ENCODE measurements at places on chromosomes 2 and 18. TPM values are rescaled to one million over a fixed set of nuclear protein-coding genes. Genes with fewer than 3 reads are reported as not detected.
A peak's percentile ranks its signal among the peaks of the same experiment; 100 is the strongest.

GRCh38 chr2:241869087-241869961, at the start of gene RTP5:
Gene RTP5 (plus strand): TSS chr2:241869729. CDS start chr2:241869757, 28 bp downstream.
- no peaks in the 10 kb centered on the region for H3K36me3 ChIP-seq
- H3K27ac ChIP-seq = no peak within 1 kb of the TSS
- H3K27me3 ChIP-seq = peaks cover 10% of the 10 kb centered on the region
- no peak for DNase-seq

- DNase-seq = no peak
- H3K36me3 ChIP-seq = no peaks in the 10 kb centered on the region
- H3K27me3 ChIP-seq = peaks cover 34% of the 10 kb centered on the region
- H3K4me3 ChIP-seq = peak within 1 kb of the TSS; percentile 20
- no peak within 1 kb of the TSS for H3K27ac ChIP-seq
- H3K4me1 ChIP-seq = peaks cover 5% of the 10 kb centered on the region
Observed at GRCh38 chr18:79797518-79798345, at the start of gene KCNG2. Gene KCNG2 (plus strand): TSS chr18:79797938. CDS start chr18:79863668, 65,730 bp downstream.

- no peaks in the 10 kb centered on the region for H3K4me1 ChIP-seq
- H3K27me3 ChIP-seq = no peaks in the 10 kb centered on the region
- no peak for DNase-seq
- H3K4me3 ChIP-seq = no peak overlapping the region
- peak overlapping the region; percentile 89 for H3K27ac ChIP-seq
Observed at GRCh38 chr2:105405291-105405690, 6.4 kb upstream of the FHL2 start.

- no peak overlapping the region for H3K27ac ChIP-seq
- H3K36me3 ChIP-seq = no peaks in the 10 kb centered on the region
- no peak for DNase-seq
- H3K4me1 ChIP-seq = no peaks in the 10 kb centered on the region
- no peaks in the 10 kb centered on the region for H3K27me3 ChIP-seq
Observed at GRCh38 chr2:240524963-240525718, 32.6 kb downstream of the ANKMY1 start.

DNA sequence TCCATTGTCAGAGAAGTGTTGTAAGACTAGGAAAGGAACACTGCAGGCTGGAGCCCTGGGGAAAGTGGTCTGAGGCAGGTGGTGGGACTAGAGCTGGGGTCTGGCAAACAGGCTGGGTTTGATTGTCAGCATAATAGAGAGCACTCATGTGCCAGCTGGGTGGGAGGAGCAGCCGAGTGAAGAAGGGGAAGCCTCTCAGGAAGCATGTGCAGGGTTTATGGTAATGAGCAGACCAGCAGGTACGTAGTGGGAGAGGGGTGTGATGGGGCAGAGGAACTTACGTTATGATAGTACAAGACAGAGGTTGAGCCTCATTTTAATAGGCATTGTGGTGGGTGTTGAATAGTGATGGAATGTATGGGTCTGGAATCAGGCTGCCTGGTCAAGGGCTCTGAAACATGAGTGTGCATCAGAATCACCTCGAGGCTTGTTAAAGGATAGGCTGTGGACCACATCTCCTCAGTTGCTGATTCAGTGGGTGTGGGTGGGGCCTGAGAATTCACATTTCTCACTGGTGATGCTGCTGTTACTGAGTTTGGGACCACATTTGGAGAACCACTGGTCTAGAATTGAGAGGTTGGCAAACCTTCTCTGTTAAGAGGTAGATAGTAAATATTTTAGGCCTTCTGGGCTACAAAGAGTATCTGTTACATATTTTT, 1.7 kb upstream of the MGAT5 start:
- no peak for DNase-seq
- no peaks in the 10 kb centered on the region for H3K36me3 ChIP-seq
- H3K4me1 ChIP-seq = peaks cover 15% of the 10 kb centered on the region

- no peaks in the 10 kb centered on the region for H3K27me3 ChIP-seq
- no peaks in the 10 kb centered on the region for H3K36me3 ChIP-seq
- H3K27ac ChIP-seq = no peak overlapping the region
- H3K4me3 ChIP-seq = no peak overlapping the region
- H3K4me1 ChIP-seq = no peaks in the 10 kb centered on the region
- no peak for DNase-seq
Observed at GRCh38 chr2:182391443-182391842, 35.4 kb downstream of the PDE1A start.

DNA sequence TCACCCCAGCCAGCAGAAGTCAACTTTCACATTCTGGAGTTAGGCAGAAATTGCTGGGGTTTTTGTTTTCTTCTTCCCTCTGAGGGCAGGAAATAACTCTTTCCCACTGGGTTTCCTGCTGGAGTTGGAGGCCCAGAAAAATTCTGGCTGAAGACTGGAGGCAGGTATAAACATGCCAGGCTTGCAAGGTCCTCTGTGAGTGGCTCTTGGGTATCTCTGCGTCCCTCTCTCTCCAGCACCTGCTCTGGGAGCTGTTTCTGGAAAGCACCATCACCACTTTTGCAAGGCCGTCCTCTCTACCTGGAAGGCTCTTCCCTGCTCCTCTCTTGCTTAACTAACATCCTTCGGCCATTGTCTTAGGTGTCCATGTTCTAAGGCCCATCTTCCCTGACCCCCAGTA, 91.0 kb downstream of the MCFD2 start:
- no peaks in the 10 kb centered on the region for H3K4me1 ChIP-seq
- no peak overlapping the region for H3K27ac ChIP-seq
- no peaks in the 10 kb centered on the region for H3K36me3 ChIP-seq
- no peak for DNase-seq
- H3K27me3 ChIP-seq = no peaks in the 10 kb centered on the region

- H3K4me3 ChIP-seq = no peak overlapping the region
- no peaks in the 10 kb centered on the region for H3K36me3 ChIP-seq
- H3K27ac ChIP-seq = no peak overlapping the region
- H3K4me1 ChIP-seq = no peaks in the 10 kb centered on the region
- DNase-seq = no peak
Observed at GRCh38 chr2:128372621-128373341, 54.1 kb upstream of the HS6ST1 start.

- H3K4me3 ChIP-seq = no peak overlapping the region
- H3K4me1 ChIP-seq = no peaks in the 10 kb centered on the region
- H3K27me3 ChIP-seq = no peaks in the 10 kb centered on the region
- H3K27ac ChIP-seq = no peak overlapping the region
Observed at GRCh38 chr2:109185338-109185737, 56.3 kb downstream of the SH3RF3 start.

DNA sequence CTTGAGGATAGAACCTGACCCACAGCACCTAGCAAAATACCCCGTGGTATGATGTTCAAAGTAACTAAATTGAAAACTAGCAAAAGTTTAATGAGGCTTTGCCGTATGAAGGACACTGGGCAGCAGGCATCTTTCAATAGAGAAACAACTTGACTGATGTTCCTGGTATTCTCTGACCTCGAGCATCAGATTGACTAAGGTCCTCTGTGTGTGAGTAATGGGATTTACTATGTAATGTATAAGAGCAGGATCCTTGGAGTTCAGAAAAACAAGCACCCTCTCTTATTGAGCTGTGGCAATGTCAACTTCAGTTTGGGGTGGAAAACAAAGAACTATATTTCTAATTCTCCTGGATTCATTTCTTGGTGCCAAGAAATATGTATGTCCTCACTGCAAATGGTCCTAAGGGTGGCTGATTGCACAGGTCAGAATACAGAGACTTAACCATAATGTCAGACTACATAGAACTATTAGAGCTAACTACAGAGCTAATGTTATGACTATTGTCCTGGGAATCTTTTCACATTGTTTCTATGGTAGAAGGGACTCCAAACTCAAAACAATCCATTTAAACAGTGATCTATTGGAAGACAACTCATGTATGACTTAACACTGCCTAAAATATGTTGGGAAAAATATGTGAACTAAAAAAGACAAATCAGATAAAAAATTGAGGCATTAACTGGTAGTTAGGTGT, 4.4 kb downstream of the TNFAIP6 start:
- H3K27me3 ChIP-seq = no peaks in the 10 kb centered on the region
- H3K27ac ChIP-seq = no peak overlapping the region
- no peak for DNase-seq
- no peak overlapping the region for H3K4me3 ChIP-seq

GRCh38 chr2:139218181-139218580, 438.0 kb upstream of the NXPH2 start:
- no peaks in the 10 kb centered on the region for H3K27me3 ChIP-seq
- no peaks in the 10 kb centered on the region for H3K4me1 ChIP-seq
- no peak for DNase-seq
- H3K4me3 ChIP-seq = no peak overlapping the region

DNA sequence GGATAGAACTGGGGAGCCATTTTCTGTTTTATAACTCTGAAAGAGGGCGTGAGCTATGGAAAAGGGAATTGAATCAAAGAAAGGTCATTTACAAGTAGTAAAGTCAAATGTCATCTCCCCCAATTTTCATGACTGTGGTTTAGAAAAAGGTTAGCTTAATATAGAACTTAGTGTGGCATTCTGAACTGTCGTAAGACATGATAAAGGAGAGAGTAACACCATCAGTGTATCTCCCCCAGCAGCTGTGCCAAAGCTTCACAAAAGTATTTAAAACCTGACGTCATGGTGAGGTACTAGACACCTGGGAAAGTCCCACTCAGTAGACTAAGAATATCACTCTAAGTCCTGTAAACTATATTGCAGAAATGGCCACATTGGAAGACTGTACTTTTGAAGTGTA, 5.8 kb upstream of the IKZF2 start:
- H3K36me3 ChIP-seq = no peaks in the 10 kb centered on the region
- no peak overlapping the region for H3K4me3 ChIP-seq
- no peak overlapping the region for H3K27ac ChIP-seq

- no peak overlapping the region for H3K4me3 ChIP-seq
- H3K27me3 ChIP-seq = no peaks in the 10 kb centered on the region
- no peak overlapping the region for H3K27ac ChIP-seq
- no peak for DNase-seq
- no peaks in the 10 kb centered on the region for H3K36me3 ChIP-seq
Observed at GRCh38 chr18:72720116-72720515, 147.7 kb downstream of the NETO1 start.

DNA sequence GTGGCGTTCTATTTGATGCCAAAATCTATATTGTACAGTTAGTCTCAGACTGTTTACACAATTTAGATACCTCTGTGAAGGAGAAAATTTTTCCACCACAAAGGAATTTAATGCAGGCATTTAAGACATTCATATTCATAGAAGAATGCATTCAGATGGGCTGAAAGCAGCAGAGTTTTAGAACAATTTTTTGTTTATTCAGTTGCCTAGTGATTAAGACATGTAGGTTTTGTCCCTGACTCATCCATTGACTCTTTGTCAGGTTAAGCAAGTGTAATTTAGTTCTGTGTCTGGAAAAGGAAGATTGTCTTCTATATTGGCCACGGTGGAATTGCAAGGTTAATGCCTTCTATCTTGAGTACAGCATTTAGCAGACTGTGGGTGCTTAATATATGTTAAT, 515.0 kb downstream of the PARD3B start:
- H3K4me3 ChIP-seq = no peak overlapping the region
- no peaks in the 10 kb centered on the region for H3K4me1 ChIP-seq

DNA sequence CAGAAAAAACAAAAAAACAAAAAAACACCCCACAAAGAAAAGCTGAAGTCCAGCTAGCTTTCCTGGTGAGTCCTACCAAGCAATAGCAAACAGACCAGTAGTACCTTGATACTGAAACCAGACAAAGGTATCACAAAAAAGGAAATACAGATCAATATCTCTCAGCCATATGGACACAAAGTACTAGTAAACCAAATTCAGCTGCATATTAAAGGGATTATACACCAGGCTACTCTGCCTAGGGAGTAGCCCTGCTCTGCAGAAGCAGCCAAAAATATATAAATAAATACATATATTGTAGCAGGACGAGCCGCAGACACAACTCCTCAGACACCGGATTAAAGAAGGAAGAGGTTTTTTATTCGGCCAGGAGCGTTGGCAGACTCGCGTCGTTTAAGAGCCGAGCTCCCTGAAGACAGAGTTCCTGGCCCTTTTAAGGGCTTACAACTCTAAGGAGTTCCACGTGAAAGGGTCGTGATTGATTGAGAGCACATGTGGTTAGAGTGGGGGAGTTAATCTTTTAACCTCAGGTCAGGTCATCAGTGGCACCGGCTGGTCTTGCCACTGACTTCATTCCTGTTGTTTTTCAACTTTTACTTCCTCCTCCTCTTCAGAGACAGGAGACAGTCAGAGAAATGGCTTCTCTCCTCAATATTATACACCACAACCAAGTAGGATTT, 38.4 kb upstream of the DTNB start:
- DNase-seq = no peak
- no peak overlapping the region for H3K4me3 ChIP-seq
- no peaks in the 10 kb centered on the region for H3K36me3 ChIP-seq
- no peaks in the 10 kb centered on the region for H3K4me1 ChIP-seq
- H3K27ac ChIP-seq = no peak overlapping the region

DNA sequence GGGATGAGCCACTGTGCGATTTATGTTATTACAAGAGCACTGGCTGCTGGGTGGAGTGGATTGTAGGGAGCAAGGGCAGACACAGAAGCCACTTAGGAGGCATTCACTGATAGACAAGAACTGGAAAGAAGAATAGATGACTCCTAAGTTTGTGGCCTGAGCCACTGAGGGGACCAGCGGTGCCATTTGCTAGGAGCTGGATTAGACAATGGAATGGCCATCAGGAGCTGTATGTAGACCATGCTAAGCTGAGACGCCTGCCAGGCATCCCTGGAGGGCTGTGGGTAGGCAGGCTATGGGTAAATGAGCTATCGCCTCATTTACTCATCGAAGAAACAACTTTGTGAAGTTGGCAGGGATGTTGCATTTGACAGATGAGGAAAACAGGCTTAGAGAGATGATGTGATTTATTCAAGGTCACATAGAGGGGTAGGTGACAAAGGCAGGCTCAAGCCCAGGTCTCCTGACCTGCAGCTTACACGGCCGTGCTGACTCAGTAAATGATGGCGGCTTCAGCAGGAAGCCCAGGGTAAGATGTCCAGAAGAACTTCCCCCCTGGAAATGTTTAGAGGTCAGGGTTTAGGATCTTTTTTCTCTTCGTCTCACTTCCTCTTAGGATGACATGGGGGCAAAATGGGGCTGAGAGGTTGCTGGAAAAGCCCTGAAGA, 2.8 kb downstream of the MFSD2B start:
- no peak for DNase-seq
- no peak overlapping the region for H3K27ac ChIP-seq
- no peaks in the 10 kb centered on the region for H3K36me3 ChIP-seq
- H3K4me1 ChIP-seq = no peaks in the 10 kb centered on the region
- peaks cover 25% of the 10 kb centered on the region for H3K27me3 ChIP-seq

GRCh38 chr2:70916291-70916690, 19.4 kb upstream of the ATP6V1B1 start:
- H3K36me3 ChIP-seq = no peaks in the 10 kb centered on the region
- H3K4me1 ChIP-seq = no peaks in the 10 kb centered on the region

Gene NFE2L2
- total RNA-seq = 87.6 TPM

Gene ARMC9
- total RNA-seq = 9.8 TPM

Gene TRIM43
- total RNA-seq = not detected

Gene SLC16A14
- 5.3 TPM for total RNA-seq

Gene KLF7
- total RNA-seq = 12.9 TPM

Measured in colonic mucosa (tissue), 4 donors.